ENCODE measurements at places on chromosomes 1 and 21. TPM values are rescaled to one million over a fixed set of nuclear protein-coding genes. Genes with fewer than 3 reads are reported as not detected.

The DEPDC1 gene
- 5.1 TPM for total RNA-seq

The FALEC gene
- total RNA-seq, result 0.92 TPM

The MPZ gene
- 1.2 TPM for total RNA-seq

The HSD3B1 gene
- not detected for total RNA-seq

The ADAMTS1 gene
- 5.8 TPM for total RNA-seq

The EFCAB14 gene
- total RNA-seq, result 25.8 TPM
